NCI-H460 (cell line): ENCODE measurements at places on chromosomes 6 and 20. TPM values are rescaled to one million over a fixed set of nuclear protein-coding genes. Genes with fewer than 3 reads are reported as not detected.

RAET1L gene
- total RNA-seq, result 0.20 TPM in 1 of 2 replicates, not detected in the other

CGA gene
- 0.67 TPM in 1 of 2 replicates, not detected in the other for total RNA-seq

MC3R gene
- total RNA-seq, result not detected in 2 replicates

BTBD9 gene
- total RNA-seq, result 4.5 and 4.9 TPM in 2 replicates

SLC52A3 gene
- 0.02 TPM in 1 of 2 replicates, not detected in the other for total RNA-seq

LAMA2 gene
- total RNA-seq, result 0.74 and 1.0 TPM in 2 replicates
